ENCODE measurements at places on chromosomes 2 and 18.

- peak; percentile 10 for DNase-seq
Measured at GRCh38 chr2:182666674-182667314, 49.3 kb upstream of the DNAJC10 start.

DNA sequence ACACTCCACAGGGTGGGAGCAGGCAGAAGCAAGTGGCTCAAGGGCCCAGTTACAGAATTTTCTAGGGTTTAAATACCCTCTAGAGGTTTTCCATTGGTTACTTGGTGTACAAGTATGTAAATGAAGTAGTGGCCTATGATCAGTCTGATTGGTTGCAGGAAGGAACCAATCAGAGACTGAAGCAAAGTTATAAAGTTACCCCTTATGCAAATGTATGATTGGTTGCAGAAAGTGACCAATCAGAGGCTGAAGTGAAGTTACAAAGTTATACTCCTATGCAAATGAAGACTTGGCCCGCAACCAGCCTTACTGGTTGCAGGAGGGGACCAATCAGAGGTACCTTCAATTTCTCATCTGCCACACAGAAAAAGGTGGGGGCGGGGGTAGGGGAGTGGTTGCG lies 154.6 kb downstream of the INO80D start:
- no peak for DNase-seq

GRCh38 chr18:61256291-61256690 lies 76.9 kb upstream of the CDH20 start:
- no peak for DNase-seq

GRCh38 chr2:225683258-225683657 lies 283.7 kb downstream of the NYAP2 start:
- no peak for DNase-seq

GRCh38 chr2:135072125-135072997 lies 20.3 kb downstream of the RAB3GAP1 start:
- DNase-seq = no peak
